ENCODE measurements at places on chromosomes 2 and 18.
A peak's percentile ranks its signal among the peaks of the same experiment; 100 is the strongest.

DNA sequence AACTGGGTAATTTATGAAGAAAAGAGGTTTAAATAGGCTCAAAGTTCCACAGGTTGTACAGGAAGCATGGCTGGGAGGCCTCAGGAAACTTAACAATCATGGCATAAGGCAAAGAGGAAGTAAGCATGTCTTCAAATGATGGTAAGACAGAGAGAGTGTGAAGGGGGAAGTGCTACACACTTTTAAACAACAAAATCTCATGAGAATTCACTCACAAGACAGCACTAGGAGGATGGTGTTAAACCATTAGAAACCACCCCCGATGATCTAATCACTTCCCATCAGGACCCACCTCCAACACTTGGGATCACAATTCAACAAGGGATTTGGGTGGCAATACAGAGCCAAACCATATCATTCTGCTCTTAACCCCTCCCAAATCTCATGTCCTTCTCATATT lies 34.9 kb downstream of the CFAP210 start:
- no peak for DNase-seq

GRCh38 chr18:36403896-36404820 lies 106.6 kb downstream of the FHOD3 start:
- no peak for DNase-seq

DNA sequence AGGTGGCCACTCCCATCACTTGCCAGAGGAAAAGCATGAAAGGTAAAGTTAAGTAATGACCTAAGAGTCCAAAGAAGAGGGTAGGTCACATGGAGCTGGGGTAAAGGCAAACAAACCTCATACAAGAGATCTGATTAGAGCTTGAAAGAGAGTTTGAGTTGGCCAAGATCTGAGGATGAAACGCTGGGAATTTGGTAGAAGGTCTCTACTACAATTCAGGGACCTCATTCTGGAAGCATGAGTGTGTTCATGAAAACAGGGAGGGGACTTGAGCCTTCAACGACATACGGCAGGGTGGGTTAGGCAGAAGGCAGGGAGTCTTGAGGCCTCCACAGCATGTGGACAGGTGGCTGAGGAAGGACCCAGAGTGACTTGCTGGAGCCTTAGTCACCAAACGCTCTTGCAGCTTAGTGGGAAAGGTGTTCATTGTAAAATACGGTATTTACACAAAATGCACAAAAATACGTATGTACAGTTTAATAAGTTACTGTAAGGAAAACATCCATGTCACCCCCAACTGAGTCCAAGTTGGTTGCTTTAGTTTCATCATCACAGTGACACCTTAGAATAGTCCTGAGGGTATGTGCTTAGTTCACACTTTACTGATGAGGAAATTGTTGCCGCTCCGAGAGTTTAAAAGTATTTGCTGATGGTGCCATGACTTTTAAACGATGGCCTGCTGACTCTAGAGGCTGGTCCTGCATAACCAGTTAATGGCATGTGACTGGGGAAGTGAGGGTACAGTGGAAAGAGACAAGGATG lies 5.0 kb upstream of the FARP2 start:
- DNase-seq = no peak

GRCh38 chr2:29238497-29238896 lies 123.3 kb downstream of the CLIP4 start:
- peak; percentile 62 for DNase-seq

DNA sequence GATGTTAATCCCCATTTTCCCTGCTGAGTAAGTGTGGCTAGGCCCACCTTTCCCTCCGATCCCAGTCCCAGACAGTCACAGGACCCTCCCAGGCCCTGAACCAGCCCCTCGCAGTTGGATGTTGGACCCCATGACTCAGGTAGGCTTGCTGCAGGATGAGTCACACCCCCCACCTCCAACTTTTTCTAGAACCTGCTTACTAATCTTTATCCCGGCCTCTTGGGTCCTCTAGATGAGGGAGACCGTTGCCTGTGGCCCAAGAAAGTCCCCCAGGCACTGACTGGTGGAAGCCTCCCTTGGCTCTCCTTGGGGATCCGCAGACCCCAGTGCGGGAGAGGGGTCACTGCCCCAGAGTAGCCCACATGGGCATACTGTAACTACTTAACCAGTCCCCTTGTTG lies 98.5 kb downstream of the SMAD7 start:
- no peak for DNase-seq

DNA sequence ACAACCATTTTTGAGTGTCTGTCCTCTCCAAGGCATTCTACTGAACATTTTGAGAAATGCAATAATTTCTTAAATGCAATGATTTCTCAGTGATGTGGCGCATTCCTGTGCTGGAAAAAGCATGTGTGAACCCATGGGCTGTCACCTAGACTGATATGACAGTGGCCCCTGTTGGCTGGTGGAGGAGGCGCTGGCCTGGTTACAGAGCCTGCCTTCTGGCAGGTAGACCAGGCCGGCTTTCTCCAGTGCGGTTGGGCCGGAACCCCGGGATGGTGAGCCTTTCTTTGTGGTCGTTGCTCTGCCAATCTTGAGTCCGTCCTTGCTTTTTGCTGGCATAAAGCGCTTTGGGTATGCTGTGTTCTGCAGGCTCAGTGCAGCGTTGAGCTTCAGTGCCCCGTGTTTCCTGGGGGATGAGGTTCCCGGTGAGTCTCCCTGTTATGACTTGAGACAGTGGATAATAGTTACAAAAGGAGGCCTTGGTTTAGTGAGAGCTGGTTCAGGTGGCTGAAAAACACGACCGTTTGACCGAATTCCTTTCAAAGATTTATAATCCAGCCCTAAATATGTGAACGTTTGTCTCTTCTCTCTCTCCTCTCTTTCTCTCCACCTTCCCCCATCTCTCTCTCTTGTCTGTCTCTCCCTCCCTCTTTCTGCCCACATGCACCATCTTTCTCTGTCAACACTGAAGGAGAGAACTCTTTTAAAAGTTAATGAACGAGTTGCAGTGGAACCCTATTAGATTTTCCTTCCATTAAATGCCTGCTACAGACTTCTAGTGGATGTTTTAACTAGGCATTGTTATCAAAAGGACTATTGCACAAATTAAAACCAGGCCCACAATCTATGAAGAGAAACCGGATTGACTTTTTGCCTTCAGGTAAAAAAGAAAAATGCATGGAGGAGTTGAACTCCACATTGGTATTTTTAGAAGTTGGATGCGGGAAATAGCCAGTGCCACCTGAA lies 34.0 kb downstream of the TSHZ1 start:
- no peak for DNase-seq

DNA sequence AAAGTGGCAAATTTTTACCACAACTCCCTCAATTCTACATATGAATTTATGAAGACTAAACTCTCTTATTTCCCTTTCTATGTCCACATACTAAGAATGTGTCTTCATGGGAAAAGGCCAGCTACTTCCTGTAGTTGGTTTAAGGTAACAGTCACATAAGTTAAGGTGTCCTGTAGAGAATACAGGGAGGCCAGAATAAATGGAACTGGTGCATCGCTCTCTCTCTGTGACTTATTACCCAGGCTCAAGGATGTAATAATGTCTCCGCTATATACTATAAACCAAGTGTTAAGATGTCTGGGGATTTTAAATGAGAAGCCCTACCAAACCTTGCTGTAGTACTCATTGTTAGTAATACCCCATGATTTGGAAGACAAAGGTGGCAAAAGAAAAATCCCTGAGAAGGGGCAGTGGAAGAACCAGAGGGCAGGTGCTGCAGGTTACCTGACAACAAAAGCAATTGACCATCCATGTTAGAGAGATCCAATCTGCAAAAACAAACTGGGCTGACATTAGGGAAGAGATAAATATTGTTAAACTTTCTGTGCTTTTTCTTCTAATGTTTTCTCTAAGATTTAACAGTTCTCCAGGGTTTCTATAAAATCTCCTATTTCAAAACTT lies 372.8 kb downstream of the TMX3 start:
- no peak for DNase-seq

- no peak for DNase-seq
Measured at GRCh38 chr2:42999391-42999841, 207.0 kb upstream of the HAAO start.

- DNase-seq = no peak
Measured at GRCh38 chr2:183232161-183232865, 108.1 kb downstream of the NUP35 start.

GRCh38 chr2:234821946-234822475 lies 129.8 kb upstream of the SH3BP4 start:
- no peak for DNase-seq

GRCh38 chr2:56615760-56616159 lies 432.0 kb downstream of the CCDC85A start:
- no peak for DNase-seq

GRCh38 chr2:224101820-224102630 lies 62.9 kb upstream of the SERPINE2 start:
- no peak for DNase-seq

DNA sequence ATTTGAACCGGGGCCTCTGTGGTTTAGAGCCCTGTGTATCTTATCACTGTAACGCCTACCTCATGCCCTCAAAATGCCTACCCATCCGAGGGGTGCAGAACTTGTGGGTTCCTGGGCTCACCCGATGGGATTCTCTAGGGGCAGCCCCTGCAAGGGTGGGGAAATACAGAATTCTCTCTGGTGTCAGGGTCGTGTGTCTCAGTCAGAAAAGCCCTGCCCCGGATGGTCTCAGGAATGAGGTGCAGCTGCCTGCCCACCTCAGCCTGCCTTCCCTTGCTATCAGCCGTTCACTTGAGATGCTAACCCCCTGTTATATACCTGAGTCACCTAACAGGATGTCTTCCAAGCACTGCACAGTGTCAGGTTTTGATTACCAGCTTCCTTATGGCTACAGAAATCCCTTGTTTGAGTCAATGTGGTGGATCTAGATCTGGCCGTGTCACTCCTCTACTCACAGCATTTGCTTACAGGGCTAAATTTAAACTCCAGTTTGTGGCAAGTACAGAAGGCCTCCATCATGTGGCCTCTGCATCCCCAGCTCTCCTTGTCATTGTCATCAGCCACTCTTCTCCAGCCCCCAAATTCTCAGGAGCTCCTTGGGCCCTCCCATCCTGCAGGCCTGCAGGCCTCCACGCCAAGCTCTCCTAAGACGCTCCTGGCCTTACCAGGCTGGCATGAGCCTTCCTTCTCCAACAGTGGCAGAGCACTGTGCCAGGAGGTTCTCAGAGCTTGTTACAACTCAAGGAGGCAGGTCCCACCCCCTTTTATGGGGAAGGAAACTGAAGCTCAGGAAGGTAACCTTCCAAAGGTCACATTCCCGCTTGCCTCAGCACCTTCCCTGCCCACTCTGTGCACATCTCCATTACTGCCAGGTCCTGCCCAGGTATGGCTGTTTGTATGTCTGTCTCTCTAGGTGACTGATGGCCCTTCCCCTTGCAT lies 14.3 kb upstream of the MAP3K2 start:
- DNase-seq = peak; percentile 52

GRCh38 chr2:63764630-63765029 lies 77.1 kb upstream of the UGP2 start:
- no peak for DNase-seq

GRCh38 chr18:8151181-8151580 lies 458.1 kb upstream of the RAB12 start:
- no peak for DNase-seq

GRCh38 chr2:218323526-218324472 lies 31.5 kb upstream of the TMBIM1 start:
- DNase-seq = peak; percentile 9

DNA sequence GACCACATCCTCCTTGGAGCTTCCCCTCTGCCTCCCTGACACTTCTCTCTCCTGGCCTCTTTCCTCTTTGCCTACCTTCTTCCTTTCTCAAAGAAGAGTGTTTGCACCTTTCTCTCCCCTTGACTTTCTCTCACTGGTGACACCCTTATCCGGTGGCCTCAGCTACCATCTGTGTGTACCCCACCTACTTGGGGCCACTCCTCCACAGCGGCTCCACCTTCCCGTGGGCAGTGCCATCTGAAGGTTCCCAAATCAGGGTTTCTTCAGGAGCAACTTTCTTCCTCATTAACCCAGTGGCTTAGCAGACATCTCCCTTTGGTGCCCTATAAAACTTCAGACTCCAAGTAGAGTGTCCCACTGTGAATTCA lies 5.3 kb upstream of the NCL start:
- DNase-seq = no peak

GRCh38 chr2:86371527-86371926 lies 34.1 kb upstream of the REEP1 start:
- no peak for DNase-seq

- DNase-seq = no peak
Measured at GRCh38 chr2:231088754-231089153, 32.1 kb downstream of the PSMD1 start.

- no peak for DNase-seq
Measured at GRCh38 chr2:160387558-160388262, 105.9 kb downstream of the RBMS1 start.

GRCh38 chr2:241188361-241189092 lies at the start of gene ANO7:
TSS of gene ANO7 (plus strand) at chr2:241188677. CDS start at chr2:241190064, 1,387 bp downstream.
- no peak for DNase-seq

- DNase-seq = no peak
Measured at GRCh38 chr18:59502274-59503175, 143.5 kb upstream of the LMAN1 start.

DNA sequence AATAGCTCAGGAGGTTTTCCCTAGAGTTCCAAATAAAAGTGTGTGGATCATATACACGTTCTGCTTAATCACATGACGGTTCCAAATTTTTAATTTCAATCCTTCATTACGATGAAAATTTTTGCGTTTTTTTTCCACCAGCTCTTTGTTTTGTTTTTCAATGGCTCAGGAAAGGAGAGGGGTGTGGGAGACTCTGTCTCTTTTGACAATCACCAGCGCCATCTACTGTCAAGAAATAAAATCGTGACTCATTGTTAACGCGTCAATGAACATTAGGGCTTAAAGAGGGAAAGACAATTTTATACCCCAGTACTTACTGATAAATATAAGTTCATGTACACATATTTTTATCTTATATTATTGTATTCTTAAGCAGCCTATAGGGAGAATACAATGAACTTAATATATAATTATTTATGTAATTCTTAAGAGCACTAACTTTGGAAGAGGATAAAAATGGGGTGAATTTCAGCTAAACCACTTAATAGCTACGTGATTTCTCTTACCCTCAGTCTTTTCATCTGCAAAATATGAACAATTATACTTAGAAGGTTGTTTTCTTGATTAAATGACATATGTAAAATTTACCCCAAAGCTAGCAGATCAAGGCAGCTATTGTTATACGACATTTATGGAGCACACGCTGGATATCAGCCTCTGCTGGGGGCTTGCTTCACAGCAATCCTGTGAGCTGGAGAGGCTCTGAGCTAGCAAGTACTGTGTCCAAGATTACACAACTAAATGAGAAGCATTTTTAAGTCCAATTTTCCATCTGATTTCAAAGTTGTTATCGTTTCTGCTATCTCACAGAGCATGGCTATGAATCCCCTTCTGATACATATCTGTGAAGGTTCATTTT lies 47.4 kb upstream of the RMDN2 start:
- peak; percentile 39 for DNase-seq
